ENCODE measurements at places on chromosomes 3 and 15.

- no peak for DNase-seq
Observed at GRCh38 chr3:133388696-133389395, 11.0 kb upstream of the BFSP2 start.

GRCh38 chr3:147572970-147573340 lies 163.8 kb downstream of the ZIC1 start:
- DNase-seq = peak; percentile 5

DNA sequence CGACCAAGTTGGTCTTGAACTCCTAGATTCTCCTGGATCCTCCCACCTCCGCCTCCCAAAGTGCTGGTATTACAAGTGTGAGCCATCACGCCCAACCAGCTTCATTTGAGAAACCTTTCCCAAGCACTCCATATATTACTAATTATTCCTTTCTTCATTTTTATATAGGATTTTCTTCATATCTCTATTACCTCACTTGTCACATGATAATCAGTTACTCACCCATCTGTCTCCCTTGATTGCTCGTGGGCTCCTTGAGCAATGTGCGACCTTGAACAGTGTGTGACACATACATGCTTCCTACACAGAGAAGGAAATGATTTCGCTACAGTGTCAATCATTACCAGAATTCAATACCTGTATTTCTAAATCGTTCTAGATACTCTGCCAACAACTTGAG lies 110.7 kb upstream of the C2CD4B start:
- no peak for DNase-seq

GRCh38 chr3:37993067-37993455 lies 2.5 kb downstream of the VILL start:
- no peak for DNase-seq

- DNase-seq = no peak
Observed at GRCh38 chr3:126613479-126614188, 41.3 kb downstream of the TXNRD3 start.

GRCh38 chr3:126018995-126019394 lies 50.0 kb downstream of the ROPN1B start:
- no peak for DNase-seq

DNA sequence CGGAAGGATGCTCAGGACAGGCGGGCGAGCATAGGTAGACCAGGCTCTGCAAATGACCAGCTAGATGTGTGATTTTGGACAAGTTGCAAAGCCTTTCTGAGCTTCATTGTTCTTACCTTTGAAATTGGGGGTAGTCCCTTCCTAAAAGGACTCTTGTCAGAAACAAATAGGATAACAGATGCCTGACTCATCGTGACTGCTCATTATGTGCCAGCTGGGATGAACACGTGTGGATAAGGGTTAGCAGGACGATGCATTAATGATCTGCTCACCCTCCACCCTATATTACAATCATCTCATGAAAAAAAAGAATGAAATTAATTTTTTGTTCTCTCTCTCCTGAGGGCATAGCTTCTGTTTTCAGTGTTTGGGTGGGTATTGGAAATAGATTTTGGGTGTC lies 223.4 kb downstream of the NR2F2 start:
- no peak for DNase-seq

DNA sequence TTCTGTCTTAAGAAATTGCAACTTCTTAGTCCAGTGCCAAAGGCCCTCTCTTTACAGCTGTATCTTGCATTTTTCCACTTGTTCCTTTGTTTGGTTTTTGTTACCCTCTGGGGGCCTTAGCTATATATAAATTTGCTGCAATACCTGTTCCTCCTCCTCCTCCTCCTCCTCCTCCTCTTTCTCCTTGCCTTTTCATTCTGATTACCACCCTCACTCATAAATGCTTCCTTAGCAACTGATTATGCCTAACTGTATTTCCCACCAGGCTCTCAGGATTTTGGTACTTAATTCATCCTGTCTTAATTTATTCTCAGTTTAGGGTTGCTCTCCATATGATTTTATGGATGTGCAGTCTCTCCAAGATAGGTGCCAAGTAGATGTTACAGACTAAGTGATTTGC lies 65.7 kb downstream of the SLMAP start:
- DNase-seq = no peak

- no peak for DNase-seq
Observed at GRCh38 chr15:65384505-65384894, 6.7 kb upstream of the IGDCC3 start.

GRCh38 chr3:83769791-83770663 lies 1188.8 kb upstream of the CADM2 start:
- DNase-seq = no peak

GRCh38 chr3:194555175-194556062 lies 68.6 kb upstream of the ATP13A3 start:
- DNase-seq = no peak

DNA sequence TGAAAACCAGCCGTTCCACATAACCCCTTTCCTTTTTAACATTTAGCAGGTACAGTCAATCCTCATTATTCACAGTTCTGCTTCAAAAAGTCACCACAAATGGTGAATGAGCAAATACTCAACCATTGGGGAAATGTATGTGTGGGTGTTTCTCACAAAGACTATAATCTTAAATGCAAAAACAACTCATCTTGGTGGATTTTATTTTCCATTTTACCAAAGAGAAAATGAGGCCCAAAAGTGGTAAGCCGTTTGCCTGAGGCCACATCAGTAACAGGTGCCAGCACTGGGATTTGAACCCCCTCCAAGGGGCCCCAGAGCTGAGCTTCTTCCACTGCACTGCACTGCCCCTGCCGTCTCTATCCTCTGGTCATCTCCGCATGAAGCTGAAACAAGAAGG lies 208.8 kb downstream of the OSBPL10 start:
- no peak for DNase-seq

- DNase-seq = no peak
Observed at GRCh38 chr3:55244247-55244646, 242.9 kb downstream of the WNT5A start.
